ENCODE measurements at places on chromosomes 4 and X.

- no peak for DNase-seq
Measured at GRCh38 chr4:38490753-38491446, 173.1 kb upstream of the KLF3 start.

- peak; percentile 72 for DNase-seq
Measured at GRCh38 chrX:134158821-134159512, 78.0 kb upstream of the CCDC160 start.

DNA sequence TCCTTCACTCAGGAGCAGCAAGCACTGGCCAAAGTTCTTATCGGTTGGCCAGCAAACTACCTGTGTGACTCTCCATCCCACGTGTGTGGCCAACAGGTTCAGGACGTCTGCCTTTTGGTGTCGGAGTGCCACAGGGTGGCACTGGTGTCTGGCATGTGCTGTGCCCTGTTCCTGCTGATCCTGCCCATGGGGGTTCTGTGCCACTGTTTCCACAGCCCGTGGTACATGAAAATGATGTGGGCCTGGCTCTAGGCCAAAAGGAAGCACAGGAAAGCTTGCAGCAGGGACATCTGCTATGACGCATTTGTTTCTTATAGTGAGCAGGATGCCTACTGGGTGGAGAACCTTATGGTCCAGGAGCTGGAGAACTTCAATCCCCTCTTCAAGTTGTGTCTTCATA is 4.6 kb upstream of the TLR2 start:
- no peak for DNase-seq

DNA sequence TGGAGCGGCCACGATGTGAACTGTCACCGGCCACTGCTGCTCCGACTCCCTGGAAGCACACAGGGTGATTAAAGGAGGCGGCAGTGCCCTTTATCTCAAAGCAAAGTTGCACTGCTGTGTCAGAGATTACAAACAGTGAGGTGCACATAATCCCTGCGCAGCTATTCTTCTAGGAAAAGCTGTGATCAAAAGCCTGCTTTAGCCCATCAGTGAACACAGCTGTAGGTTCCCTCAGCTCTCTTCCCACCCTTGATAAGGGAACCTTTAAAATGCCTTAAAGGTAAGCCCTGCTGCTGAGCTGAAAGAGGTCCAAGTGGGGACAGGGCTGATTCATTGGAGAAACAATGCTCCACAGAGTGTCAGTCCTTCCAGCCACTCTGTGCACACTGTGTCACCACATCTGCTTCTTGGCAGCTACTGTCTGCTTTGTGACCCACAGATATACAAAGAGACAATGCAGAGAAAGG is 127.6 kb downstream of the EIF4E start:
- no peak for DNase-seq

GRCh38 chr4:51884606-51885005 is 41.7 kb downstream of the DCUN1D4 start:
- DNase-seq, result no peak

DNA sequence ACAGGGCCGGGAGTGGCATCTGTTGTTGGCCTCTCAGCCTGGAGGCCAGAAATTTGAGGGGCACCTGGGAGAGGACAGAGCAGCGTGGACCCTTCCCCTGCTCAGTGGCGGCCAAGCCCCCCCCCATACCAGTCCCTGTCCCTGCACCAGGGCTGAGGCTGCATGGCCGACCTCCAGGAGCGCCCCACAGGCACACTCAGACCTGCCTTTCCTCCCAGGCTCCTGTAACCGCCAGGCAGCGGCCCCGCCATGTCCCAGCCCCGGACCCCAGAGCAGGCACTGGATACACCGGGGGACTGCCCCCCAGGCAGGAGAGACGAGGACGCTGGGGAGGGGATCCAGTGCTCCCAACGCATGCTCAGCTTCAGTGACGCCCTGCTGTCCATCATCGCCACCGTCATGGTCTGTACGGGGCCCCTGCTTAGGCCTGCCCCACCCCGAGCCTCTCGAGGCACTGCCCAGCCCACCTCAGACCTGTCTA is 15.3 kb downstream of the TMEM175 start:
- DNase-seq, result no peak

DNA sequence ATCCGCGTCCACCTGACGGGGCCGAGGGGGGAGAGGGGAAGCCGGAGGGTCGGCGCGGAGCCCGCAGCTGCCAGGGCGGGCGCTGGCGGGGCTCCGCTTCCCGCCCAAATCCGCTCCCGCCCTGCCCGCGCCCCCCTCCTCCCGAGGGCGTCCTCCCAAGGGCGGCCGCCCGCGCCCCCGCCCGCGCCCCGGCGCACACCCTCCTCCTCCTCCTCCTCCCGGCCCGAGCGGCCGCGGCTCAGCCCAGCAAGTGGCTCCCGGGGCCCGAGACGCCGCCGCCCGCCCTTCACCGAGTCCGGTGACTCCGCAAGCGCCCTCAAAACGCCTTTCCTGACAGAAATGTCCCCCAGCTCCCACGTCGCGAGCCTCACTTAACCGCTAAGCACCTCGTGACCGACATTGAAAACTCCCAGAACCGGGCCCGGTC is 487 bp downstream of the HMGB2 start:
- peak; percentile 41 for DNase-seq

- no peak for DNase-seq
Measured at GRCh38 chrX:148700021-148700420, 199.6 kb downstream of the AFF2 start.

DNA sequence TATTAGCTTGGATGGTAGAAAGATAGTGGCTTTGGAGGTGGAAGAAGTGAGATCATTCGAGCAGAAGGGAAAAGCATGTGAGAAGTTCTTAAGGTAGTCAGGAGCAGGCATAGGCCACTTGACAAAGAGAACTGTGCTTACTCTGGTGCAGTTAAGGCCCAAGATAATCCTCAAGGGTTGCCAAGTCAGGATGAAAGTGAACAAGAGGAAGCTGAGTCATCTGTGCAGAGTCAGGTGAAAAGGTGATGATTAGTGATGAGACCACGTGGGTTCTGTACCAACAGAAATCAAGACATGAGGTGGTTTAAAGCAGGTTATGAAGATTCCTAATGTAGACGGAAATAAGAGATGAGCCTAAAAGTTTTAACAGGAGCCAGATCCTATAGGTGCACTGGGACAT is 369.8 kb downstream of the DTHD1 start:
- DNase-seq, result peak; percentile 71

DNA sequence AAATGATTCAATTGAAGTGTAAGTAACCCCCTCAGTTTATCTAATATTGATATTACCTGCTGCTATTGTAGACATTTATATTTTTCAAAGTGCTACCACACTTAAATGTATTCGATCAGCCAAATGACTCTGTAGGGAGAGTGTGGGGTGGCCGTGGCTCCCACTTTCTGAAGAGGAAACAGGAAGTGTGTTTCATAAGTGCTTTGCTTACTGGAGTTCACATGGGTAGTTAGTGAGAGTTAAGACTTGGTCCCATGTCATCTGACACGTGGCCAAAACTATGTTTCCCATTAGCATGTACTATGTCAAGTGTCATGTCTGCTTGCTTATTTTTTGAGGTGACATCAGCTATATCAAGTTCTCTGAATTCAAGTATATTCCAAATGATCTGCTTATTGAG is 308.1 kb upstream of the GATB start:
- no peak for DNase-seq

DNA sequence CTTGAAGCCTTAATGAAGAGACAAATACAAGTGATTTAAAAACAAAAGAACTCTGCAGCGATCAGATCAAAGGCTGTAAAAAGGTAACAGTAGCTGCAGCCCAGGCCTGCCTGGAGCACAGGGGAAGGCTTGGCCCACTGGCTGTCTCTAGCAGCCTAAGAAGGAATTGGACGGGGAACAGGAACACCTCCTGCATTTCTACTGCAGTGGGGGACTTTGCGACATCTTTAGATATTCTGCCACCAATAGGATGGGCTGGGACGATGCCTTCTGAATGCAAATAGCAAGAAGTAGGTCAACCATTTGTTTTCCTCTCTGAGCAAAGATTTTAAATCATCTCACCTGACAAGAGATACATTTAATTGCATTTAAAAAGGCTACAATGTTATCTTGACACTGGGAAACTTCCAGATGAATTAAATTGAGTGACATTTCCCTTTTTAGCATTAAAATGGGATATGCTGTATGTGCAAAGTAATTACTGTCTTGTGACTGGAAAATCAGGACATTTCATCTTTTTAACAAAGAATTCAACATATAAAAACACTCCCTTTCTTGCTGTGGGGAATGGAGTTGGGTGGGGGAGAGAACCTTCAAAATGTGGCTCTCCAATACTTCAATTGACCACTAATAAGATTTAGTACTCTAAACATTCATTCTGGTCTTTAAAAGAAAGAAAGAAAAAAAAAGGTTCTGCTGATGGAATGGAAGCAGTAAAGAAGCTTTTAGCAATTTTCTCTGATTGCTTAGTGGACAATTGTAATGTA is 70.0 kb downstream of the NYX start:
- no peak for DNase-seq

DNA sequence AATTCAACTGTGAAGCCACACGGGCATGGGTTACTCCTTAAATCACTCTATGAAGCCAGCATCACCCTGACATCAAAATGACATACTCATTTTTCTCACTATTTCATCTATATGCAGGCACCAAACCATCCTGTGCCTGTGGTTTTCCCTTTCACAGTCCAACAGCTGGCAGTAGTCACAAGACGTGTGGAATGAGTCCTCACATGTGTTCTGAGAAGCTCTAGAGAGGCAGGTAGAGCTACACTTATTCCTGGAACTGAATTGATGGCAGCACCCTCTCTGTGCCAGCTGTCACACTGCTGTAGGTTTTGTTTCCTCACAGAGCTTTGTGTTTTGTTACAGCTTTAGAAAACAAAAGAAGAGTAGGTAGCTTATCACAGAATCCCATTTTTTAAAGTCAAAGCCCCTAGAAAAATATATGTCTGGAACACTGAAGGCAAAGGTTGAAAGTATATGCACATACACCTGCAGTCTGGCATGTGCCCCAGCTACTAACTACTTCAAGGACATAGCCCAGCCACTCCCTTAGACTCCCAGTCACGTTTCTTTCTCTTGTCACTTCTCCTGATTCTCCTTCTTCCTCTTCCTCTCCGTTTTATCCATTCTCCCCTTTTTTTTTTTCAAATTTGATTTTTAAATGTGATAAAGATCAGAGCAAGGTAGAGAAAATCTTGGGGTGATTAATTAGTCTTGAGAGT is 107.1 kb downstream of the ANXA10 start:
- DNase-seq, result peak; percentile 59

- DNase-seq, result no peak
Measured at GRCh38 chrX:28969126-28969525, 381.9 kb downstream of the IL1RAPL1 start.

DNA sequence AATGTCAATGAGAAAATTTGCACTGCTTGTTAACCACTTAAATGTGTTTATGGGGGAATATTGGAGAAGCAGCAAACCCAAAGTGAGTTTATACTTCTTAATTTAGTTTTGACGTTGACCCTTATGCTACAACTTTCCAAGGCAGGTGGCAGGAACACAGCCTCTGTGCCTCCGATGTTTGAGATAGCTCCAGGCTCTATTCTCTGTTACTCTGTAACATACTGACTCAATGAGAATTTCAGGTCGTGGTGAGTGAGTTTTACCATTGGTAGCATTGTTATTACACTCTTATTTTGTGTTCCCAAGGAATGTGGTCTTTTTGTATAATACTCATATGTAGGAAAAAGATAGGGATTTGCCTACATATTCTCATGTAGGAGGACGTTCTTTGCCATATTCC is 210.7 kb downstream of the BMPR1B start:
- DNase-seq, result no peak

- DNase-seq, result no peak
Measured at GRCh38 chrX:69234624-69235023, 69.4 kb upstream of the PJA1 start.

GRCh38 chr4:17329046-17329445 is 182.8 kb downstream of the QDPR start:
- DNase-seq, result no peak

DNA sequence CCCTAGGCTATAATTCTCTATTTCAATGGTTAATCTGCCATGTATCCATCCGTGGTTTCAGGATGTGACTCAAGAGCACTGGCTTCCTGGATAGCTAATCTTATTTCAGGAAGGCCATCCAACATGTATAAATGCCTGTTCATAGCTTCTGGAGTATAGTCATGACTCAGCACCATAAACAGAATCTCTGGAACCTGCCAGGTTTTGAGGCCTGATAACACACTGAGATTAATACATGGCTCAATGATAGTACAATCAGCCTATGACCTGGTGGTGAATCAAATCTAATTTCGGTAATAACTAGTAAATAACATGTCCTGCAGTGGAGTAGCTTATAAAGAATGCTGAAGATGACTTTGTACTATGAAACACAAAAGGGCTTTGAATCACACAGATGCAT is 5.7 kb upstream of the IL13RA2 start:
- DNase-seq, result no peak

DNA sequence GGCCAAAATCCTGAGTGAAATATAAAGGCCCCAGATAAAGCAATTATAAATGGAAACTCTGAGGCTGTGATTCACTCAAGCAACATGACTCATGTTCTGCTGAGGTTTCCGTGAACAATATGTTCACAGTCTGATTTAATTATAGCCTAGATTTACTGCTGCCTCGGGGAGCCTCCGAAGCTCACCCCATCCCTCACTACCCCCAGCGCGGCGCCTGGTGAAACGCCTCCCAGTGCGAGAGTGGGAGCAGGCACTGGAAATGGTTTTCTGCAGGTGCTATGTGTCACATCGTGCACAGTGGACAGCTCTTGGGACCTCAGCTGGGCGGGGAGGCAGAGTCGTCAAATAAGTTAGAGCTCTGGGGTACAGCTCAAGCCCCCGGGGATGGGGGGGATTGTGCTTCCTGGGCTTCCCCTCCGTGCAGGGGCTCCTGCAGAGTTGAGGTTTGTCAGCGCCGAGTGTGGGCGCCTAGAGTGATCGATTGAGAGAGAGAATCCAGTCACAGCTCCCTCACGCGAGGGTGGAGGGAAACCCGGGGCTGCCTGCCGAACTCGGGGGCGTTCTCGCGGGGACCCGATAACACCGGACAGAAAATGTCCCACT is 110.6 kb downstream of the PHKA2 start:
- DNase-seq, result peak; percentile 22

GRCh38 chr4:123937581-123937980 is 541.0 kb downstream of the SPRY1 start:
- DNase-seq, result no peak

DNA sequence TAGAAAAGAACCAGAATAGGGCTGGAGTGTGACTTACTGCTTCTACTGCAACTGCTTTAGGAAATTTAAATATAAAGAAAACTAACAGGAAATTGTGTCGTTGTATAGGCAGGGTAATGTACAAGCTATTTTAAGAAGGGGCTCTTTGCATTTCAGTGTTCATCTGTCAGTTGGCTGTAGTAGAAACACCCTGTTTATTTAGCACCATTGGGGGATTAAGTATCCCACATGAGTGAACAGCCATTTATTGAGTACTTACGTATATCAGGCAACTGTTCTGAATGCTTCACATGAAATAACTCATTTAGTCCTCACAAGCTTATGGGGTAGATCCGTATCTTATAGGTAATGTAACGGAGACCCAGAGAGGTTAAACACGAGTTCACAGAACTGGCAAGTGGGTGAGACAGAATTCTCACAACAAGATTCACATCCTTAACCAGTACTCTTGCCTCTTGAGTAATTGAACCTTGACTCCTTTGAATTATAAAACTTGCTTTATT is 23.9 kb downstream of the STIM2 start:
- peak; percentile 71 for DNase-seq

GRCh38 chrX:47587091-47587891 is 5.1 kb downstream of the TIMP1 start:
- no peak for DNase-seq

- DNase-seq, result peak; percentile 2
Measured at GRCh38 chrX:130715299-130715698, 187.7 kb downstream of the ENOX2 start.

GRCh38 chr4:25449270-25449669 is 72.2 kb downstream of the ANAPC4 start:
- DNase-seq, result no peak

GRCh38 chr4:119736559-119736958 is 108.0 kb upstream of the PDE5A start:
- DNase-seq, result no peak

All from activated CD4-positive, alpha-beta T cell treated with anti-CD3 and anti-CD28 coated beads, Interleukin-2, amount 50 U/mL, for 16 hours (primary cell).